ENCODE measurements at places on chromosomes 16 and 17.

GRCh38 chr17:43979011-43979410, 25.3 kb upstream of the PYY start:
- DNase-seq = no peak

DNA sequence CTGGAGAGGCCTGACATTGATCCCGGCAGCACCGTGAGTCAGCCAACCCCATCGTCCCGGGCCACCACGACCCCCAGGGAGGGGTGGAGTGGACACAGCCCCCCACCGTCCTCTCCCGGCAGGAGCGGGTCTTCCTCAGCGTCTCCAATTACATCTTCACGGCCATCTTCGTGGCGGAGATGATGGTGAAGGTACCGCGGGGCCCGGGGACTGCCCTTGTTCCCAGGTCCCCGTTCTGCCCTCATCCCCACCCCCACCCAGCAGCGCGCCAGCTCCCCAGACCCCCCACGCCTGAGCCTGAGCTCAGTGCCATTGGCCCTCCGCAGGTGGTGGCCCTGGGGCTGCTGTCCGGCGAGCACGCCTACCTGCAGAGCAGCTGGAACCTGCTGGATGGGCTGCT, 14.6 kb downstream of the TPSG1 start:
- DNase-seq = no peak

DNA sequence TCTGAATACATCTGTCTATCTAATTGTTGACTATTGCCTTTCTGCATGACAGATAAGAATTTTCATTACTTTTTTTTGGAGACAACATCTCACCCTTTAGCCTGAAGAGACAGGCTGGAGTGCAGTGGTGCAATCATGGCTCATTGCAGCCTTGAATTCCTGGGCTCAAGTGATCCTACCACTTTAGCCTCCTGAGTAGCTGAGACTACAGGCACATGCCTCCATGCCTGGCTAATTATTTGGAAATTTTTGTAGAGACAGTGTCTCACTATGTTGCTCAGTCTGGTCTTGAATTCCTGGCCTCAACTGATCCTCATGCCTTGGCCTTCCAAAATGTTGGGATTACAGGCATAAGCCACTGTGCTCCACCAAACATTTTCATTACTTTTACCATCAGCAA, 99.8 kb upstream of the ELAC2 start:
- DNase-seq = no peak

DNA sequence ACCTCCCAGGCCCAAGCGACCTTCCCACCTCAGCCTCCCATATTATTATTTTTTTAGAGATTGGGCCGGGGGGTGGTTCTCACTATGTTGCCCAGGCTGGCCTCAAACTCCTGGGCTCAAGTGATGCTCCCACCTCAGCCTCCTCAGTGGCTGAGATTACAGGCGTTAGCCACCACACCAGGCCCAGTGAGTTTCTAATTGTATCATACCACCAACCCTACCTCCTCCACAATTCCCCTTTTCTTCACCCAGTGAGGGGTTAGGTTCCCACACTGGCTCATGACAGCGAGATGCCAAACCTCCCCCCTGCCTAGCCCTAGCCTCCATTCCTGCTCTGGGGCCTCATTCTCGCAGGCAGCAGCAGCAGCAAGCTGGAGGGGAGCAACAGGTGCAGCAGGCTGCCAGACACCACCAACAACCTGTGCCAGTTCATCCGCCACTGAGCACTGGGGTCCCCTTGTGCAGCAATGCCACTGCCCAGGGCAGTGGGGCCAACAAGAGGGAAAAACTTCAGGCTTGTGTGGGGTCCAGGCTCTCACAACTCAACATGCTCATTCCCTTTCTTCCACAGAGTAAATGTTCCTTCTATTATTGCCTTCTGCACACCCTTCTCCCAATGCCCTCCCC, 9.1 kb downstream of the ATP6V0D1 start:
- DNase-seq = no peak

DNA sequence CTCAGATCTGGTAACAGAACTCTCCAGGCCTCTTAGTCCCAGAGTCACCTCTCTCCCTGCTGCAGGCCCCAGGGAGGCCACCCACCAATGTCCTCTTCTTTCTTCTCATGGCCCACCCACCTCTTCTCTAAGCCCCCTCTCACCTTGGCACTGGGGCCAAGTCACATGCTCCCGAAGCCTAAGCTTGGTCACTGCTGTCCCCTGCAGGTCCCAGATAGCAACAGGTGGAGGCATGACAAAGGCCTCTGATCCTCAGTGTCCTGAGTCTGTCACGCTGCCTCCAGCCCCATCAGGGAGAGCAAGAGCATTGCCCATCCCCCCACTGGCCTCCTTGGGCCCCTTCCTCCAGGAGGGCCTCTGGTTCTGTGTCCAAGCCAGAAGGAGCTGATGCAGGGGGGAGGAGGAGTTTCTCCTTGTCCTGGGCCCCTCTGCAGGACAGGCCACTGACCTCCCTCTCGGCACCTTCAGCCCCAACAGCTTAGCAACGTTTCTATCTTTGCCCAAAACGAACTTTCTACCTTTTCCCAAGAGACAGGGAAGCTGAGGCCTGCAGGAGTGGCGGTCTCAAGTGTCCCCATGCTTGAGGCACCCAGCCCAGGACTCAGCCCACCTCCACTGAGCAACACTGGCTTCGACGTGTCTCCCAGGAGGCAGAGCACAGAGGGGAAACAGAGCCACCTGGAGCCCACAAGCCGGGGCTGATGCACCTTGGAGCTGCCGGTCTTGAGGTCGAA, 8.6 kb downstream of the P2RX1 start:
- no peak for DNase-seq

GRCh38 chr17:75288770-75289114, 491 bp downstream of the SLC25A19 start:
- DNase-seq = no peak
